ENCODE measurements at places on chromosomes 7 and 10. TPM values are rescaled to one million over a fixed set of nuclear protein-coding genes. Genes with fewer than 3 reads are reported as not detected.

TCTN3 gene
- total RNA-seq = 43.1 TPM

BMPER gene
- total RNA-seq = 66.5 TPM

TSPAN15 gene
- total RNA-seq = 10.1 TPM

TMEM196 gene
- not detected for total RNA-seq

DNA sequence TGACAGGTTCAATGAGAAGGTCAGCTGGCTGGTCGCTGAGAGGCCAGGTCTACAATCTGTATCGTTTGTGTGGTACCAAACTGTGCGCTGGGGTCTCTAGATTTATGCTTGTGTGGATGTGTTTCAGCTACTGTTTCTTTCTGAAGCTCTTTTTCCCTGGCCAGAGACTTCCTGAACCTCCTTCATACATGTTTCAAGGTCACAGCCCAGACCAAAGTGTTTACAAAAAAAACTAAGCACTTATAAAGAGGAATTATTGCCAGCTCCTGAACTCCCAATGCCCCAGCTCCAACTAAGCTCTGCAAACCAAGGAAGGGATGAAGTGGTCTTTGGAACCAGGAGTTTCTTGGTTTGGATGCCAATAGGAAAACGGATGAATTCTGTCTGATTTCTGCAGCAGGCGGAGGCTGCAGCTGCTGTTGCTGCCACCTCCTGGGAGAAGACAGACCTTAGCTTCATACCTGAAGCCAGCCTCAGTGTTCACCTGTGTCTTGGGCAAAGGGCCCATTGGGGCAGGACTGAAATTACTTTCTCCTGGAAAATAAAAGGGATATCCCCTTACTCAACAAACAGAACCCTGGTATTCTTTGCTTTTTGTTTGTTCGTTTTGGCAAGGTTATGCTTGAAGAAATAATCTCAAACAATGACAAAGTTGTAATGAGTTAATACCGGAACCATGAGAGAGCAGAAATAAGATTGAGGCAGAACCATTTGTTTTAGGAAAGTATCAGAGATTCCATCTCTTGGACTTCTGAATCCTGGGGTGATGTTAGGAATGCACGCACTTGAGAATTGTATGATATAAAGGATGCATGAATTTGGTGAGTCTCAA lies 24.6 kb upstream of the MKLN1 start:
- no peak overlapping the region for H3K27ac ChIP-seq
- no peaks in the 10 kb centered on the region for H3K36me3 ChIP-seq
- H3K27me3 ChIP-seq = no peaks in the 10 kb centered on the region
- H3K4me3 ChIP-seq = no peak overlapping the region
- peaks cover 5% of the 10 kb centered on the region for H3K4me1 ChIP-seq

MACC1 gene
- total RNA-seq = 2.8 TPM

DNA sequence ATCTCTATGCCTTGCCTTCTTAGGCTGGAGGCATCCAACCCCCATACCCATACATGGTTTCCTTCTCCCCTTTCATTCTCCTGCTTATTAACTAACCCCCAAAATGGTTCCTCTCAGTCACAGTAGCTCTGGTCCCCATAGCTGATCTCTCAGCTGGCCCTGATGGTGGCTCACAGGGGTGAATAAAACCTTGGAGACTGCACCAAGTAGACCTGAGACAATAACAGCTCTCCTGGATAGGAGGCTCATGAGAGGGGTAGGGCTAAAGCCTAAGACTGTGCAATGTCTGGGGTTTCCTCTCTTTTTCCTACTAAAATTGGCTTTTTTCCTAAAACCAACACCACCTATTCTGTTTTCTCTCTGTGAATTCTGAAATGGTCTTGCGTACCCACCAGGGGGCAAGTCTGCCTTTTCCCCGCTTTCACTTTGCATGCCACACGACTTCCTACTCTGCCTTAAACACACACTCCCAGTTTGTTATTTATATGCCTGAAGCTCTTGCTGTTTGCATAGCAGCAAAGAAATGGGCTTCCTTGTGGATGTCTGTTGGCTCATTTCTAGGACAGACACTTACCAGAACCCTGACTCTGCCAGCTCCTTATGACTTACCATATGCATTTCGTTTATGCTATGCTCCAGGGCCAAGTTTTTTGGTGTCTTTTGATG lies 18.4 kb upstream of the PON1 start:
- DNase-seq = peak; percentile 72
- no peaks in the 10 kb centered on the region for H3K36me3 ChIP-seq
- no peak overlapping the region for H3K27ac ChIP-seq
- no peak overlapping the region for H3K4me3 ChIP-seq
- no peaks in the 10 kb centered on the region for H3K27me3 ChIP-seq
- no peaks in the 10 kb centered on the region for H3K4me1 ChIP-seq

ZPBP gene
- not detected for total RNA-seq

NUTM2E gene
- not detected for total RNA-seq

GRCh38 chr10:88886557-88886956 lies 6.5 kb downstream of the STAMBPL1 start:
- H3K4me1 ChIP-seq = no peaks in the 10 kb centered on the region
- no peak for DNase-seq

- H3K27ac ChIP-seq = no peak overlapping the region
- no peaks in the 10 kb centered on the region for H3K36me3 ChIP-seq
- no peaks in the 10 kb centered on the region for H3K4me1 ChIP-seq
Observed at GRCh38 chr7:143214789-143215679, 6.8 kb upstream of the TAS2R40 start.

GRCh38 chr10:91295346-91295745 lies 74.9 kb downstream of the PCGF5 start:
- H3K4me1 ChIP-seq = no peaks in the 10 kb centered on the region
- DNase-seq = no peak
- H3K4me3 ChIP-seq = no peak overlapping the region
- H3K27me3 ChIP-seq = peaks cover 17% of the 10 kb centered on the region
- no peak overlapping the region for H3K27ac ChIP-seq
- H3K36me3 ChIP-seq = no peaks in the 10 kb centered on the region

DNA sequence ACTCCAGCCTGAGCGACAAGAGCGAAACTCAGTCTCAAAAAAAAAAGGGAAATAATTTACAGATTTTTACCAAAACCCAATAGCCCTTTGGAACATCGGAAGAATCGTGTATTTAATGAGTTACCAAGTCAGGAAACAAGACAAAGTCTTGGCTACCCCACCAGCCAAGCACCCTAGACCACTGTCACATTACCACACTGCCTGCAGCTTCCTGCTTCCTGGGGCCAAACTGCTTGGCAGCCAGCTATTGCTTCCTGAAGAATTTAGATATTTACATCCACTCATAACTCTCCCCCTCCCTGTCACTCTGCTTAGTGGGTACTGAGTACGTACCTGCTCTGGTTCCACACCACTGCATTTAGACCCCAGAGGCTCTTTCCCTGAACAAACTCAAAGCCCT lies 14.1 kb upstream of the TNPO3 start:
- H3K27ac ChIP-seq = no peak overlapping the region
- no peaks in the 10 kb centered on the region for H3K27me3 ChIP-seq
- no peak for DNase-seq
- H3K4me3 ChIP-seq = no peak overlapping the region
- no peaks in the 10 kb centered on the region for H3K4me1 ChIP-seq

GRCh38 chr7:39001595-39001994 lies 23.9 kb downstream of the POU6F2 start:
- H3K4me1 ChIP-seq = no peaks in the 10 kb centered on the region
- no peak overlapping the region for H3K4me3 ChIP-seq
- DNase-seq = no peak

DNA sequence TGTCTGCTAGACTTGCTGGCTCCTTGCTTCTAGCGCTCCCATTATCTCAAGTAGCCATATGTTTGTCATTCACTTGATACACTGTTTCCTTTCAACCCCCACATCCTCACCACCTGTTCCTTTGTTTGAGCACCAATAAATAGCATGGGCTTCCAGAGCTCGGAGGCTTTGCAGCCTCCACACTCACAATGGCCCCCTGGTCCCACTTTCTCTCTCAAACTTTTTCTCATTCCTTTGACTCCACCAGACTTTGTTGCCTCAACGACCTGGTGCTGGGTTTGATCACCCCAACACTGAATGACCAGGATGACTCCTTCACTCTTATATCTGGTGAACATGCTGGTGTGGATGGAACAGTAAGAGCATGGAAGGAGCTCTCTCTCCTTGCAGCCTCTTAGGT lies 114.5 kb upstream of the TRIM24 start:
- H3K27ac ChIP-seq = no peak overlapping the region
- no peaks in the 10 kb centered on the region for H3K4me1 ChIP-seq
- peak overlapping the region; percentile 24 for H3K4me3 ChIP-seq
- no peak for DNase-seq
- H3K36me3 ChIP-seq = no peaks in the 10 kb centered on the region

DNA sequence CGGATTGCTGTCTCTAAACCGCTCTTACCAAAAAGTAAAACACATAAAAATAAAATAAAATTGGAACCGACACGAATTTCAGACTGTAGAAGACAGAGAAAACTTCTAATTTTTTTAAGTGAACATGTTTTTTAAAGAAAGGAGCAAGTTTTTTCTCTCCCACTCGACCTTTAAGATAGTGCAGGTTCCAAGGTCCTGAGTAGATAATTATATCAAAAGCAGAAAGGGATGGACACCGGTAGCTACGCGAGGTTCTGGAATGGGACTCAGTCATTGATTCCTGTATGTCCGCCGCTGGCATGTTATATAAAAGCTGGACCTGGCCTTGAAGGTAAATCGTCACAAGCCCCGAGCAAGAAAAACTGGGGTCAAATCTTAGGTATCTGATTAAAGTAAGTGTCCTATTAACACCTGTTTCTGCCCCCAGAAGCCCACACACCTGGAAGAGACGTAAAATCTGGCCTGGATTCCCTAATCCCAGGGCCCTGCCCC lies 462 bp upstream of the CISD1 start:
- H3K4me1 ChIP-seq = peaks cover 4% of the 10 kb centered on the region
- H3K4me3 ChIP-seq = peak overlapping the region; percentile 86
- no peaks in the 10 kb centered on the region for H3K36me3 ChIP-seq
- no peaks in the 10 kb centered on the region for H3K27me3 ChIP-seq
- no peak for DNase-seq

CRHR2 gene
- total RNA-seq = not detected

GRCh38 chr7:28183627-28184026 lies 3.0 kb upstream of the JAZF1 start:
- peaks cover 41% of the 10 kb centered on the region for H3K27me3 ChIP-seq
- no peak overlapping the region for H3K4me3 ChIP-seq
- no peaks in the 10 kb centered on the region for H3K36me3 ChIP-seq
- H3K27ac ChIP-seq = no peak overlapping the region
- H3K4me1 ChIP-seq = peaks cover 7% of the 10 kb centered on the region
- no peak for DNase-seq

DNA sequence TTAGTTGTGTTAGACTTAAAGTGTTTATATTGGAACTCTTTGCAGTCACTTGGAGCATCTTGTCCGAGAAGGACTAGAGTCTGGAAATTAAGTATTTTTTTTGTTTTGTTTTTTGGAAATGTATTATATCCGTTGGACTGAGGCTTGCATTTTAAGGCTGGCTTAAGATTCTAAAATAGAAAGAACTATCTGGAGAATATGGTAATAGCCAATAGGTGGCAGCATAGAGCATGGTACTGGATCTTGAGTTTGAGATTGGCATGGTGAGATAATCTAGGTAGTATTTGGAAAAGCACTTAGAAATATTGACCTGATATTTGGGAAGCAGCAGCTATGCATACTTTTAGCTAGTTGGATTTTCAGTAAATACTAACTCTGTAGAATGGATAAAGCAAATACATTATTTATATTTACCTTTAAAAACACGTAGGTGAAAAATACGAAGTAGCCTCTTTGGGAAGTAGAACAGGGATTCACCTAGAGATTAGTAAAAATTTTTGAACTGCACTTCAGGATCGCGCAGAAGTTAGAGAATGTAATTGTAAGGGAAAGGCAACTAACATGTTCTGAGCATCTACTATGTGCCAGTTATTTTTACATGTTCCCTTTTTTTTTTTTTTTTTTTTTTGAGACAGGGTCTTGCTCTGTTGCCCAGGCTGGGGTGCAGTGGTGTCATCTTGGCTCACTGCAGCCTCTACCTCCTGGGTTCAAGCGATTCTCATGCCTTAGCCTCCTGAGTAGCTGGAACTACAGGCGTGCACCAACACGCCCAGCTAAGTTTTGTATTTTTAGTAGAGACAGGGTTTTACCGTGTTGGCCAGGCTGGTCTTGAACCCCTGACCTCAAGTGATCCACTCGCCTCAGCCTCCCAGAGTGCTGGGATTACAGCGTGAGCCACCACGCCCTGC lies 78.6 kb downstream of the LCOR start:
- H3K36me3 ChIP-seq = peaks cover 33% of the 10 kb centered on the region
- H3K27ac ChIP-seq = no peak overlapping the region
- H3K27me3 ChIP-seq = no peaks in the 10 kb centered on the region
- H3K4me3 ChIP-seq = no peak overlapping the region

ARHGEF35 gene
- 18.8 TPM for total RNA-seq

SHH gene
- 1.6 TPM for total RNA-seq

DNA sequence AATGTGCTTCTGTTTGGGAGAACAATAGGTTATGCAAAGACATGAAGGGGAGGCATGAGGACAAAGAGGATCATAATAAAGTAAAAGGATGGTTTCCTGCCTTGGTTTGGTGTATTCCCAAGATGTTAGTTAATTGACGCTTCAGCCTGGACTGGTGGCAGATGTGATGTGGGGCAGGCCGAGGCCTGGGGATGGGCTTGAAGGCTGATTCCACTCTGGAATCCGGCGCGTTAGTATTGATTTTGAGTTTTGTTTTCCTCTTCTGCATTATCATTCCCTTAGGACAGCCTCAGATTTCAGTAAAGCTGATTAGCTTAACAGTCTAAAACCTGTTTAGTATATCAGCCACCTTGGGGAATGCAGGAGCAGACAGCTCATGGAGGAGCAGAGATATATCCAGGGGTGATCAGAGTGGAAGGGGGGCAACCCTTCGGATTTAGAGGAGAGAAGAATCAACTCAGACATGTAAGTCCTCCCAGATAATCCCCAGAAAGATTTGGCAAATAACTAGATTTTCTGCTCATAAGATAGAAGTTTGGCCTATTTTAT lies 159.8 kb upstream of the MTPN start:
- peaks cover 6% of the 10 kb centered on the region for H3K4me1 ChIP-seq
- H3K27ac ChIP-seq = peak overlapping the region; percentile 19
- H3K27me3 ChIP-seq = peaks cover 19% of the 10 kb centered on the region
- DNase-seq = no peak
- no peaks in the 10 kb centered on the region for H3K36me3 ChIP-seq

LZTS2 gene
- 75.5 TPM for total RNA-seq

- no peaks in the 10 kb centered on the region for H3K27me3 ChIP-seq
- no peak overlapping the region for H3K27ac ChIP-seq
- H3K36me3 ChIP-seq = no peaks in the 10 kb centered on the region
- H3K4me3 ChIP-seq = no peak overlapping the region
Observed at GRCh38 chr7:68694656-68695055, 903.6 kb upstream of the AUTS2 start.

HTR7 gene
- total RNA-seq = 7.6 TPM

PROSER2 gene
- 18.9 TPM for total RNA-seq

HOXA13 gene
- not detected for total RNA-seq

CYP26C1 gene
- total RNA-seq = 0.35 TPM

HOXA5 gene
- not detected for total RNA-seq

Data from endodermal cell (in vitro differentiated cells).